ENCODE measurements at places on chromosomes 7 and 10. TPM values are rescaled to one million over a fixed set of nuclear protein-coding genes. Genes with fewer than 3 reads are reported as not detected.

DNA sequence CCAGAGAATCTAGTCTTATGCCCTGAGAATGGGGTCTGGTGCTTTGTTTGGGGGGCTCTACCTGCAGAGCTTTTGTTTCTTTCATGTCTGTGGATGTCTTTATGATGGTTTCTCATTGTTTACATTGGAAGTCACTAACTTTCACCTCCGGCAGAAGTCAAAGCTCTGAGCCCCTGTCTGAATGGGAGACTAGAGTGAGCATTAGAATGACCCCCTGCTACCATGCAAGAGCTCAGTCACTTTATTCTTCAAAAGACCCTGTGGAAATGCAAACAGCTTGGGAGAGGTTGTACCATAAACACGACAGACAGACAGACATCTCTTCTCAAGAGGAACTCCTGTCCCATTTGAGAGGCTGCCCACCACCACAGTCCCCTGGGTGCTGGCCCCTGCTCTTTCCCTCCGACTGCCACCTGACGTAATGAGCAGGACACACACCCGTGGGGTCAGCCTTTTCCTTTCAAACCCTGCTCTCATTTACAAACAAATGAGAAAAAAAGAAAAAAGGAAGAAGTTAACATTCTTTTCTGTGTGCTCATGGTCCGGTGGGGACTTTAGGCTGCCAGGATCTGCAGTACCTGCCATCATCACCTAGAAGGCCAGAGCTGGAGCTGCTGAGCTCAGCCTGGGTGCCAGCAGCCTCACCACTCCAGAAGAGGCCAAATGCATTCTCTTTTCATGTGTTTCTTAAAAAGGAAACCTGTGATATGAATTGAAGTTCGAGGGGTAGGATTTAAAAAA lies 91.6 kb downstream of the FZD1 start:
- DNase-seq = no peak

DNA sequence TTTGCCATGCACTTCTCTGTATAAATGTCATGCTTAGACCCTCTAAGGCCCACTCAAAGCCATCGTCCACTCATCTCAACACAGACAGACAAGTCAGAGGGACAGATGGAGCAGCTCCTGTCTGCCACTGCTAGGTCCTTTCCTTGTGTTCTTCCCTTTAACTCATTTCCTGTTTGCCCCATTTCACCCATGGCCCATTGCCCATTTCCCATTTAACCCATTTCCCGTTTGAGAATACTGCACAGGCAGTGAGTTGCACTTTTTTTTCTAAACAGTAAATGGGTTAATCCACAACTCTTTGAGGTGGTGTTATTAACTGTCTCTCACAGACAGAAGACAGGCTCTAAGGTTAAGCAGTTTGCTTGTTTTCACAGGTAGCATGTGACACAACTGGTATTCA lies 179.3 kb downstream of the NPSR1 start:
- DNase-seq = no peak

DNA sequence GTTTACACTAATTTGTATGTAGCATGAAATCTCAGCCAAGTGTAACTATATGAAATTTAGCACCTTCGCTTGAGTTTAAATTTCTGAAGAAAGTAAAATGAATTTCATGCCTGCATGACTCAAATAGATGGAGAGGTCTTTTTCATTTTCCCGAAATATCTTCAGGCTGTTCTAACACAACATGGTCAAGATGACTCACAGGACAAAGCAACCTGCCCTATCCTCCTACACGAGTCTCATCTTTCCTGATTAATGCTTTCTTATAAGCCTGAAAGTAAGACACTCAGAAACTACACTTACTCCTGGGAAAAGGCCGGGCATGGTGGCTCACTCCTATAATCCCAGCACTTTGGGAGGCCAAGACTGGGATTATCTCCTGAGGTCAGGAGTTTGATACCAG lies 41.2 kb downstream of the CH25H start:
- DNase-seq = peak; percentile 74

DNA sequence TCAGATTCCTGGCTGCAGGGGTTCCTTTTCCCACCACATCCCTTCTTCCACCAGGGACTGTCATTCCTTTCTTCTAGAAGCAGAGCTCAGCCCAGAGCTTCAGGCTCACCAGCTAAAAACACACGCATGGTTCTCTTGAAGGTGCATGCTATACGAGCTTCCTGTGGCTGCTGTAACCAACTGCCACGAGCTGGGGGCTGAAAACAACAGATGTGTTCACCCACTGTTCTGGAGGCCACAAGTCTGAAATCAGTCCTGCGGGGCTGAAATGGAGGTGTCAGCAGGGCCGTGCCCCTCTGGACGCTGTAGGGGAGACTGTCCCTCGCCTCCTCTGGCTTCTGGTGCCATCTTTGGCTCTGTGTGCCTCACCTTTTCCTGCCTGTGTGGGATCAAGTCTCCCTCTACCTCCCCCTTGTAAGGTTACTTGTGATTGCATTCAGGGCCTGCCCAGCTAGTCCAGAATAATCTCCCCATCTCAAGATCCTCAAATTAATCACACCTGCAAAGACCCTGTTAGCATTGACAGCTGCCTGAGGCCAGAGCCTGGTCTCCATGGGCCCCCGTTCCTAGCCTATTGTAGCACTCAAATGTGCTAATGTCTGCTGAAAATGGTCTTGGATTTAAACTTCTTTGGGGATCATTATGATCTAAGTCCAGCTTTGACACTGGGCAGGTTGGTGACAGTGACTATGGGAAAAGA lies 13.7 kb downstream of the RAB19 start:
- no peak for DNase-seq

- no peak for DNase-seq
These were observed 27.0 kb downstream of the IMMP2L start for GRCh38 chr7:111535142-111535870.

The MINDY4 gene
- total RNA-seq = 11.0 TPM

The SFTPD gene
- total RNA-seq = not detected

The SKAP2 gene
- 10.4 TPM for total RNA-seq

The NACAD gene
- total RNA-seq = 2.6 TPM
